ENCODE measurements at places on chromosomes 3 and 15.
A peak's percentile ranks its signal among the peaks of the same experiment; 100 is the strongest.

GRCh38 chr3:35596335-35596995 is 42.9 kb upstream of the ARPP21 start:
- DNase-seq: no peak

- DNase-seq: no peak
These were observed 68.4 kb downstream of the RPL22L1 start for GRCh38 chr3:170801597-170801996.

- peak; percentile 79 for DNase-seq
These were observed 123.2 kb downstream of the RAP2B start for GRCh38 chr3:153285194-153285641.

DNA sequence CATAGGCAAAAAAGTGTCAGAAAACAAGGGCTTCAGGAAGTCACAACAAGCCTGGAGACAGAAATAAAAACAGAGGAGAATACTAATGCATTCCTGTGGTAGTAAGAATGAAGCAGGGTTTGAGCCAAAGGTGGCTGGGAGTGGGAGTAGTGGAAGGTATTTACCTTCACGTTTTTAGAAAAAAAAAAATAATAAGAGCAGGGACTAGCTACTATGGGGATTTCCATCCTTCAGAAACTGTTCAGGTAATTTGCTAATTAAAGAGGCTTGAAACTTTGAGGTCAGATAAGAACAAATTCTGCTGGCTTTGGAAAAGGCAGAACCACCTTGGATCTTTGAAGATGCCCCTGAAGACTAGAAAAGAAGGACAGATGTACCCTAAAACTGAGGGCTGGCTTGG is 18.4 kb downstream of the ILDR1 start:
- DNase-seq: no peak

DNA sequence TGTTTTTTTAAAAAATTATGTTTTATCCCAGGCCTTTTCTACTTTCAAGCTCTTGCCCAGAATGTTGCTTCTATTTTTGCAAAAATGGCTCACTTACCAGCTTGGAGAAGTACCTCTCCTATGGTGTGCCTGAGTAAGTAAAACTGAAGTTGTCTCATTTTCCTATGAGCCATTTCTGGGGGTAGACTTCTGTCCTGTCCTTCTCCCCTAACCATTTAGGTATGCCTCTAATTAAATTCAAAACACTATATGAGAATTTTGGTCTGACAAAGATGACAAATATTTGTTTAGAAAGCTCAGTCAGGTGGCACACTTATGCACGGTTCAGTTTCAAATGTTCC is 282.5 kb upstream of the ICE2 start:
- no peak for DNase-seq

DNA sequence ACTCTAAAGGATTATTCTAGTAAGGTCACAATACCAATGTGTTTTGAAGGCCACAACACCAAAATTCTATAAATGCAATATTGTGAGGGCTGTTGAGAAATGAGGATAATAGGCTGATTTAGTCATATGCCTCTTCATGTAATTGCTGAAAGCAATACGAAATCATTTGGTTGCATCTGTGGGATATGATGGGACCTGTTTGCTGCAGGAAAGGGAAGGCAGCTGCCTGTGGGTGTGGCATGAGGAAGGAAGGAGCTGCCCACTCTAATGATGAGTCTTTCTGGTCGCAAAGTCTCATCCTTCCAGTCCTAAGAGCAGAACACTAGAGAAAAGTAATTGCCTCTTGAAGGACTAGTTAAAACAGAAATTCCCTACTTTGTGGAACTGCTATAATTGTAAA is 245.3 kb upstream of the ZPLD1 start:
- peak; percentile 70 for DNase-seq

- DNase-seq: no peak
These were observed 217.8 kb upstream of the CBLB start for GRCh38 chr3:106086636-106087035.

GRCh38 chr3:27114684-27115083 is 254.5 kb downstream of the NEK10 start:
- DNase-seq: no peak

GRCh38 chr3:98977520-98977919 is 76.0 kb upstream of the DCBLD2 start:
- no peak for DNase-seq

GRCh38 chr3:20194793-20195460 is 8.9 kb upstream of the SGO1 start:
- no peak for DNase-seq

- DNase-seq: no peak
These were observed 13.1 kb upstream of the PRKCD start for GRCh38 chr3:53147903-53148400.

GRCh38 chr15:35557544-35557943 is 11.6 kb upstream of the DPH6 start:
- no peak for DNase-seq

- DNase-seq: no peak
These were observed 41.2 kb downstream of the BOC start for GRCh38 chr3:113252553-113252952.

Measured in suppressor macrophage (primary cell).